ENCODE measurements at places on chromosomes 13 and 19. TPM values are rescaled to one million over a fixed set of nuclear protein-coding genes. Genes with fewer than 3 reads are reported as not detected.

Gene FAM83E
- 0.13 TPM for total RNA-seq

Gene WDR62
- 2.1 TPM for total RNA-seq

Gene PTGER1
- 0.09 TPM for total RNA-seq

Gene CCDC159
- 5.2 TPM for total RNA-seq

Gene ADGRE3
- total RNA-seq: 0.04 TPM

Gene MAB21L1
- 9.0 TPM for total RNA-seq

Gene WDR87
- under 0.01 TPM for total RNA-seq

All from muscle of leg (tissue), 16 donors.